ENCODE measurements at places on chromosomes 4 and X.

GRCh38 chrX:153454901-153455550 lies 9.2 kb upstream of the TREX2 start:
- DNase-seq = no peak

DNA sequence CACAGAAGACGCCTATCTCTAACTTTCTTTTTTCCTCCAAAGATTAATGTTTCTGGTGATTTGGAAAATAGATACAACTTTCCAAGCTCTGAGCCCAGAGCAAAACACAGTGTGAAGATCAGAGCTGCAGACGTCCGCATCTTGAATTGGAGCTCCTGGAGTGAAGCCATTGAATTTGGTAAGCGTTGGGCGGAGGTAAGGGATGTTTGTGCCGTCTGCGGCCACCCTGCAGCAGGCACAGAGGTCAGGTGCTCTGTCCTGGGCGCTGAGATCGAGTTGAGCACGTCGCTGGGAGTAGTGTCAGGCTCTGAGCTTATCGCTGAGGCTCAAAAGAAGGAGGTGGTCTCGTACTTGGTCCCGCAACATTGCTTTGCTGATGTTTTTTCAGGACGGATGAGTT lies 31.8 kb downstream of the CSF2RA start:
- no peak for DNase-seq

GRCh38 chr4:77579406-77580076 lies 26.1 kb upstream of the CXCL13 start:
- peak; percentile 94 for DNase-seq

DNA sequence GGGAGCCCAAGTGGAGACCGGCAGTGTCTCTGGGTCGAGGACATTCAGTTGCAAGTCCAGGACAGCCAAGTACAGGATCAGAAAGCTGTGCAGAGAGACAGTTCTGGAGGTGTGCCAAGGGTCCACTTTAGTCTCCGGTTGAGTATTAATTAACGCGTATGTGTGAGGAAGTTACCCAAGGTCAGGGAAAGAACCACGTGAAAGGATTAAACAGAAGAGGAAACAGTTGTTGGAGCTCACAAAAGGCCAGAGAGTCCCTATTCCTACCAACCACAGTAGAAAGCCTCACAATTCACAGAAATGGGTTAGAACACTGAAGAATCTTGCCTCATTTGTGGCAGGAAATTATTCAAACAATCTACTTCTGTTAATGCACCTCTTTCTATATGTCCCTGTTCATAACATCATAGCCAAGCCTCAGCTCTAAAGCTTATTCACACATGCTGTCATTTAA lies 17.9 kb upstream of the NSUN7 start:
- DNase-seq = no peak

DNA sequence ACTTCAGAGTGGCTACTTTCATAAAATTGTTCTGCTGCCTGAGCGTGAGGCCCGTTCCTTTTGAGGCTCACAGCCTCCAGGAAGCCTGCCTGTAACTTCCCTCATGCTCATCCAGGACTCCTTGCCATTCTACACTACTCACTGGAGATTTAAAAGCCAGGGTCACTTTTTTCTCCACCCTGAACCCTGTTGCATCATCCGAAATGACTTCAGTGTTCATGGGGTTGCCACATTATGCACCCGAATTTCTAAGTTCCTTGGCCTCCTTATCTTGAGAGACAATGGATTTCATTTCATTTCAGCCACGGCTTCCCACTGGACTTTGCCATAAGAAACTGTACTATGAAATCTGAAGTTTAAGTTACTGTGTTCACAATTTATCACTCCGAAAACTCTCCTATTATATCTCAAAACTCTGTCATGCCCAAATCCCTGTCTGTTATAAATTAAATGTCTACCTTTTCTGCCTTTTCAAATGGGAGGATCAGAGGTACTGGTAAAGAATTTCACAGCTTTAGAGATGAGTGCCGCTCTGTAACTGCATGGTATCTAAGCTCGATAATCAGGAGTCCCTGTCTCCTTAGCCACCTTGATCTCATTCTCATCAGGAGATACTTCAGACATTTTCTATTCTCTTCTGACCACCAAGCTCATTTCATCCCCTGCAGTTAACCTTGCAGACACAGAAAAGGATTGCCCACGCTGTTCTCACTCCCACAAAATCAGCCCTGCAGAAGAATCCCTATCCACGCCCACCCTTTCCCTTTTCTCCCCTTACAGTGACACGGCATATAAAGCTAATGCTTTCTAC lies 59.9 kb downstream of the TRIML1 start:
- no peak for DNase-seq
